ENCODE measurements at places on chromosomes 2 and 18.
A peak's percentile ranks its signal among the peaks of the same experiment; 100 is the strongest.

- DNase-seq: no peak
Observed at GRCh38 chr2:1366546-1367134, 46.6 kb upstream of the TPO start.

- DNase-seq: no peak
Observed at GRCh38 chr2:109683452-109683851, 69.3 kb downstream of the SOWAHC start.

DNA sequence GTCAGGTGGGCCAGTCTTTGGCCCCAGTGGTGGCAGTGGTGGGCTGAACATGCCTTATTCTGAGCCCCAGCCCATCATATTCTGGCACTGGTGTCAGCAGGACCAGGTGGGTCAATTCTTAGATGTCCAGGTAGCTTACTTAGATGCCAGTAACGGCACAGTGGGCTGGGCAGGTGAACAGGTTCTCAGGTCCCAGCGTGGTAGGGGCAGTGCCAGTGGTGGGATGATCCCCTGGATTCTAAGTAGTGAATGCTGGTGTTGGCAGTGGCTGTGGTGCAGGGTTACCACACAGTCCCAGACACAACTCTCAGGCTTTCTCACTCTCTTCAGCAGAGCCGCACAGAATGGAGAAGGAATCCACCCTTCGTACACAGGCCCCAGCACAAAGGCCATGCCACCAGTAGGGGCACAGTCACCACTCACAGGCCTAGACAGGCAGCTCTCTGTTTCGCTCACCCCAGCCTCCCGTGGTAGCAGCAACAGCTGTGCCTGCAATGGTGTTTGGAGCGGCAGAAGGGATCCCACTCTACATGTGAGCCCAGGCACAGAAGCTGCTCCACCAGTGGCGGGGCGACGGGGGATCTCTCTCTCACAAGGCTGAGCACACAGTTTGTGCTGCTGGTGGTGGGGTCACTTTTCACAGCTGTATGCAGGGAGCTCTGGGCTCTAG is 97.3 kb downstream of the ANKRD12 start:
- DNase-seq: no peak

DNA sequence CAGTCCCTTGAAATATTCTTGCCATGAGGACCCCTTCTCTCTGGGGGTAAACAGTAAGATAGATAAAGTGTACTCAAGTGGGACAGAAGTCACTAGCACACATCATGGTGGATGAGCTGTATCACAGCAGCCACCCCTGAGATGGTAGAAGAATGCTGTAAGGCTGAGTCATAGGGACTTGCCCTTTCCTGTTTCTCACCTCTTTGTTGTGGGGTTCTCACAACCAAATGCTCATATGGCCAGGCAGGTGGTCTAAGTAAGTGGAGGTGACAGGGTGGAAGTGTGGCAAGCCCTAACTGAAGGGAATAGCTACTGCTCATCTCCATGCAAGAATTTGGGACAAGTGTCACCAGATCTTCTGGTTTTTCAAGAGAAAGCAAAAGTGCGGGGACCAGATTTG is 202.7 kb upstream of the SLC14A2 start:
- no peak for DNase-seq

GRCh38 chr2:216498070-216498378 is 620 bp upstream of the RPL37A start:
- DNase-seq: no peak

DNA sequence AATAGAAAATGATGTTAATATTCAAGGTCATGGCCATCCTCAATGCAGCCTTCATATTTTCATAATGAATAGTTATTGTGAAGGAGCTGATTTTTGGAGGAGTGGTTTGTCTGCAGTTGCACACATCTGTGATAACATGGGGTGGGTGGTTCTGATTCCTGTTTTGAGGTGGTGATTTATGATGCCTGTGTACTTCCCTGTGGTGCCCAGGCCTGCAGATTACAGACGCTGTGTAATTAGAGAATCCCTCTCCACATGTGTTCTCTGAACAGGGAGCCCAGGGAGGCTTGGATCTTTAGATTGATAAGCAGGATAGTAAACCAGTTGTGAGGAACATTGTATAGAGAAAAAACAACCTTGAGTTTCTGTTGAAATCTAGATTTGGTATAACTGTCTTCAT is 117.5 kb downstream of the AGAP1 start:
- DNase-seq: no peak

DNA sequence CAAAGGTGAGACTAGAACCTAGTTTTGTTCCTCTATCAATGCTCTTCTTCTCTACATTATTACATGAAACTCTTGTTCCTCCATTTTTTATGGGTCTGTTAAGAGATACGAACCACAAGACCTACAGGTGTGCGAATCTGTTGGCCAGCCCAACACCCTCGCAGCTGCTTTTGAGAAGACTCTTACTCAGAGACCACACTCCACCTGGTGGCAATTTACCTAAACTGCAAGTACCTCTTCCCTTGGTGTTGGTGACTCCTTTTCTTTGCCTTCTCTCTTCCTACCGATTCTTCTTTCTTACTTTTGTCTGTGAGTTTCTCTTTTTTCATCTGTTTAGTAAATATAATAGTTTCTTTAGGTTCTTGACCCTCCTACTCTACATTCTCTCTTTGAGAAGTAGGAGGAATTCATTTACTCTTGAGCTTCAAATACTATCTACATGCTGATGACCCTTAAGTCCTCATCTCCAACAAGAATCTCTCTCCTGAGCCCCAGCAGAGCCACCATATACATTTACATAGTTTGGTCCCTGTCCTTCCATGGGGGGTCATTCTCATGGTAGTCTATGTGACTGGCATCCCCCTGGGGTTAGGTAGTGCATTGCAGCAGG is 81.8 kb upstream of the GAREM1 start:
- peak; percentile 29 for DNase-seq

- DNase-seq: no peak
Observed at GRCh38 chr2:85812094-85812735, 58.4 kb downstream of the ATOH8 start.

DNA sequence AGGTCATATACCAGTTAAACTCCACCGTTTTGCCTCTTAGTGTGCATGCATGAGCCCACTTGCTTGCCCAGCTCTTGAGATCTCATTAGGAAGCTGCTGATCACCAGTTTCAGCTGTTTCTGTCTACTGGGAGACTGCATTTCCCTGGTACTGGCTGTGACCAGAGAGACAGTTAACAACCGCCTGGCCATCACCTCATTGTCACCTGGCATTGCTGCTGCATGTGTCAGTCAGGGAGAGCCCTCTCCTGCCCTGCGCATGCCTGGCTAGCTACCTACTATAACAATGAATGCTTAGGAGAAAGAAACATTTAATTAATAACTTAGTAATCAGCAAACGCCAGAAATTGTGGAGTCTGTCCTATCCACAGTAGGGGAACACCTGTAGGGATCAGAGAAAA is 265.8 kb upstream of the CYRIA start:
- no peak for DNase-seq

- no peak for DNase-seq
Observed at GRCh38 chr18:47908592-47908991, 21.9 kb downstream of the SMAD2 start.

GRCh38 chr2:95539836-95540235 is 52.0 kb upstream of the TRIM43 start:
- DNase-seq: no peak

DNA sequence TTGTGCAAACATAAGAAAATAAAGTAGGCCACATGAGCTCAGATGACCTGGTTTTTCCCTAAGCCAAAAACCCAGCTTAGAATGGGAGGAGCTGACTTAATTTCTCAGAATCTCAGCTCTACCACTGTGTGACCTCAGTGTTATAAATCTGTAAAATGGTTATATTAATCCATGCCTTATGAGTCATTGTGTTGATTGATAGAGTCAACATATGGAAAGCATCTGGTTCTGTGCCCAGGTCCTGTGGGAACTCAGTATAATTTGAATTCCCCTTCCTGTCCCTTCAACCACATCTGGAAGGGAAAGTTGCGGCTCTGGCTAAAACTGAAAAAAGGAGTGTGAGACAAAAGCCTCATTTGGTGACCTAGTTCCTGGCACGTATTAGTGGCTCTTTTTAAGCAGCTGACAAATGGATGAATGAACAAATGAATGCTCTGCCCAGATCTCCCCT is 25.7 kb downstream of the TMEM177 start:
- no peak for DNase-seq

DNA sequence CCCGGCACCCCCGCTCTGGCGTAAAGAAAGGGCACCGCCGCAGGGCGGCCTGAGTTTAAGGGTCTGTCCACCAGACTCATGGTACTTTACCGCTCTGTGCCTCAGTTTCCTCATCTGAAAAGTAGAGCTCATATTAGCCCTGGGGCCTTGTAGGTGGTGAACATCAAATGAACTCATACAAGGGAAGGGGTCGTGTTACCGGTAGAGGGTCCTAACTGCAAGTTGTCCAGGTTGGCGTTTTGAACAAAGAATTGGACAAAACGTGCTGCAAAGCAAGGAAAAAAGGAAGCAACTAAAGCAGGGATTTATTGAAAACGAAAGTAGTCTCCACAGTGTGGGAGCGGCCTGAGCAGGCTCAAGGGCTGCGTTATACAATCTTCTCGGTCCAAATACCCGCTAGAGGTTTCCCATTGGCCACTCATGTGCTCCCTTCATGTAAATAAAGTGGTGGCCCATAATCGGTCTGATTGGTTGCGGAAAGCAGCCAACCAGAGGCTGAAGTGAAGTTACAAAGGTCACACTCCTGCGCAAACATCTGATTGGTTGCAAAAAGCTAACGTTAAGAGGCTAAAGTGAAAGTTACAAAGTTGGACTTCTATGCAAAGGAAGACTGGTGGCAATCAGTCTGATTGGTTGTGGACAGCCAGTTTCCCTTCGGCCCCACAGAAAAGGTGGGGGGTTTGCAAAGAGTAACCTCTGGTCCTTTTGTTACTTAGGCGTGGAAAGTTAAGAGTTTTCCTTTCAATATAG is 80.7 kb upstream of the LDLRAD4 start:
- peak; percentile 16 for DNase-seq

DNA sequence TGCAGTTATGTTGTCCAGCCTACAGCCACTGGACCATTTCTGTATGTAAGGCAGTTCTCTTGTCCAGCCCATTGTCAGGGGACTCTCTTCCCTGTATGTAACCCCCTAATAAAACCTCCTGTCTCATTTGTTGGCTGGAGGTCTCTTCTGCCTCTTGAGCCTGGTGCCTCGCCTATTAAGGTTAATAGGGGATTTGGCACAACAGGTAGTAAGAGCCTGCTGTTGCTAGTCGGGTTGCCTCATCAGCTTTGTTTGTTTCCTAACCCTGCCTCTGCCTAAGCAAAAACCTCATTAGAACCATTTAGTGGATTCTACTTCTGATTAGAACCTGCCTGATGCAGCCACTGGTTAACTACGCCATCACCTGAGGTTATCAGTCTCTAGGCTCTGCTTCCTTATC is 62.2 kb upstream of the STPG4 start:
- DNase-seq: no peak

DNA sequence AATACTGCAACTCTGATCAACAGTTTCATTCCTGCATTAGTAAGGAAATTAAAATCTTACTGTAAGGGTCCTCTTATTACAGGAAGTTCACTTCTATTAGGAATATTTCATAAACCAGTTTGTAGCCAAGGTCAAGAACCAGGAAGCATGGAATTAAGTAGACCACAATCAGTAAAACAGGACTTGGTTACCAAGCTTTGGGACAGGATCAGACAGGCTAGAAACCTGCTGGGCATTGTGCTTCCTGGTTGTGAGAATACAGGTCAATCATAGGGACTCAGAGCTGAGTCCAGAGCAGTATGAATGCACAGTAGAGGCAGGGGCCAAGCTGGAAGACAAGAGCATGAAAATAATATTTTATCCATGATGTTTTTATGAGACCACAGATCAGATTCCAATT is 248.0 kb downstream of the IKZF2 start:
- DNase-seq: no peak

DNA sequence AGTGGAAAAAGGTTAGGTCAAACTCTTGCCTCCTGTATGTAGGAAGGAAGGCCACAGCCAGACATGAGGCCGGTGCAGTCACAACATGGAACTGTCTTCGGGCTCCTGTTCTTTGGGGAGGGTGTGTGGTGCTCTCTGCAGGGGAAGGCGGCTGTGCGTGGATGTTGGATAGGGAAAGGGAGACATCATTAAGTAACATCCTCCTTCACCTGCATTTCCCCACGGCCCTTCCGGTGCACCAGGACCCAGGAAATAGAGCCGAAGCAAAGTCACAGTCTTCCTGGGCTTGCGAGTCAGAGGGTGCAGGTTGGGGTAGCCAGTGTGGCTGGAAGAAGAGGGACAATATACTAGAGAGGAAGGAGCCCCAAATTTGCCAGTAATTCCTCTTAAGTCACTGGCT is 78.9 kb upstream of the SMAD7 start:
- no peak for DNase-seq

GRCh38 chr2:151029406-151030157 is 232.1 kb downstream of the RBM43 start:
- no peak for DNase-seq

DNA sequence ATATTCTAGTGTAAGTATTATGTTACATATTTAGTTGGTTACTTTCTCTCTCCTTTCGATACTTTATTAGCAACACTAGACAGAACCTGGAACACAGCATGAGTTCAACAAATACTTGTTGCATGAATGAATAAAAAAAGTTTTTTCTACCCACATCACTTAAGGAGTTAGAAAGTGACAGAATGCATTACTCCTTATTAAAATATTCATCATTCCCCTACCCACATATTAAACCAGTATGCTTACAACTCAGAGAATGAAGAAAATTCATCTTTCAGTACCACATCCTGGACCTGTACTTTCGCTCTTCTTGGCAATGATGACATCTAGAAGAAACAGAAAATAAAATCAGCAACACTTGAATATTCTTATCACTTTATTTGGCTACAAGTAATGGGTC is 6.0 kb downstream of the SRBD1 start:
- no peak for DNase-seq

DNA sequence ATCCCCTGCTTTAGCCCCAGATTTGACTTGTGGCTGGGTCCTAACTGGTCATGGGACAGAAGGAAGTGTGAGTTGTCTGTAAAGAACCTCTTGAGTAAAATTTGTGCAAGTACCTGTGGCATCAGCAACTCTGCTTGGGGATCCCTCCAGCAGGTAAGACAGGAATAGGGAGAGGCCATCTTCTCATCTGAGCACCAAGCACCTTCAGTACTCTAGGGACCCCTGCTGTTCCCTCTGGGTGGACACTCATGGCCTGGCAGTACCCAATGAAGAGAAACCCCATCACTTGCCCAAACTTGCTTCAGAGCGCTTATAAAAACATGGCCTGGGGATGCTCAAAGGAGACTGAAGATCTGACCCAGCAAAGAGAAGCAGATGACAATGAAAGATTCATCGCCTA is 297.8 kb downstream of the SP3 start:
- no peak for DNase-seq

DNA sequence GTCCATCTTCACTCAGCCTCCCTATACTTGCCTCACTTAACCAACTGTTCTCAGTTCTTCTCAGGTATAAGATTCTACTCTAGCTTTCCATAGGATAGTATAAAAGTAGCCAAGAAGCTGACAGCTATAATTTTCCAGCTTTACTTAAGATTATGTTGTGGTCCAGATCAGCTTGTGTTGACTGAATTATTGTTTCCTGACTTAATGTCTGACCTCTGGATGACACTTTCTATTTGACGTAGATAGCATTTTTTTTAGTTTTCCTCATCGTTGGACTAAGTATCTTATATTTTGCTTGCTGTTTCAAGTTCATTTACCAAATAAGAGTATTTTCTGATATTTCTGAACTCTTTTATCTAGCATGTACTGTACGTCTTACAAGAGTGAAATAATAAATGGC is 1272.5 kb upstream of the CDH2 start:
- DNase-seq: no peak
